GM20000 (cell line): ENCODE measurements at places on chromosomes 13 and 19.

DNA sequence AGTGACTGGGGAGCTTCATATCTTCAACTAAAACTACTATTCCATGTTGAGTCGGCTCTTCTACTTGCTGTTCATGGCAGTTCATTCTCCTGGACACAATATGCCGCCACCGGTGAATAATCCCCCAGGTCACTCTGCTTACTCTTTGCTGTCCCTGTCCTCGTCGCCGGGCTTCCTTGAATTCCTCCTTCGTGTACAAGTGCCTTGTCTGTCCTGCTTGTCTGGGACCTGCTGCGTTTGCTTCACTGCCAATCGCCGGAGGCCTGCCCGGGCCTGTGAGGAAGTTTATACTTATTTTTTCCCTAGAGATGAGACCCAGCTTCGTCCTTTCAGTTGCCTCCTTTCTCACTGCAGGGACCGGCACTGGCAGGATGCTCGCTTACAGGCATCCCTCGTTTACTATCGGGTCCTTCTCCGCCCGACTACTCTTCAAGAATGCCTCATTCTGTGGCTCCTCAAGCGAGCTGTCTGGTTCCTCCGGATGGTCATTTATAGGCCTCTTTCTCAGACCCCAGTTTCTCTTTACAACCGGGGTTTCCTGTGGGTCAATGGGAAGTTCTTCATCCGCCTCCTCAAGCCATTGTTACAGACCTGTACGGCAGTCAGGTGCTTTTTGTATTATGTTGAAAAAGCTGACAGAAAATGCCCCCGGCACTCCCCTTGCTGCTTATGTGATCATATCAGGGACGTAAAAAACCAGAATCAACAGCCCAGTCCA, 5.5 kb upstream of the ERVV-1 start:
- DNase-seq = no peak

- no peak for DNase-seq
Measured at GRCh38 chr19:10682397-10683063, 18.7 kb upstream of the QTRT1 start.

GRCh38 chr19:12139269-12139668, 881 bp downstream of the ZNF20 start:
- no peak for DNase-seq

- no peak for DNase-seq
Measured at GRCh38 chr19:5703819-5704818, 14.0 kb downstream of the RPL36 start.

- no peak for DNase-seq
Measured at GRCh38 chr13:77733674-77734073, 36.2 kb downstream of the SLAIN1 start.

DNA sequence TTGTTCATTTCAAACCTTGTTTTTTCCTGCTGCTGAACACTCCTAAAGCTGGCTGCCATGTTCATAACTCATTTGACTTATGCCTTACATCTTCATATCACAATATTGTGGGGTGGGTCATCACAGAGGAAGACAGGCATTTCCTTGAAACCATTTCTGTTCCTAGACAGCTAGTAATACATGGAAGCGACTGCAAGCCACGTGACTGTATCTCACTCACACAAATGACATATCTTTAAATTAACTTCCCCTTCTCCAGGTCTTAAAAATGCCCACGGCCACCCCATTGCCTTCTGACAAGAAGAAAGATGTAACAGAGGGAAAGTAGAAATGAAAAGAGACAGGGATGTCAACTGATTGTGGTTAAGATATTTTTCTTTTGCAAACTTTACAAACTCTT, 236.8 kb downstream of the LMO7 start:
- DNase-seq = no peak

GRCh38 chr19:51456541-51457290, 1.5 kb downstream of the SIGLEC8 start:
- no peak for DNase-seq

DNA sequence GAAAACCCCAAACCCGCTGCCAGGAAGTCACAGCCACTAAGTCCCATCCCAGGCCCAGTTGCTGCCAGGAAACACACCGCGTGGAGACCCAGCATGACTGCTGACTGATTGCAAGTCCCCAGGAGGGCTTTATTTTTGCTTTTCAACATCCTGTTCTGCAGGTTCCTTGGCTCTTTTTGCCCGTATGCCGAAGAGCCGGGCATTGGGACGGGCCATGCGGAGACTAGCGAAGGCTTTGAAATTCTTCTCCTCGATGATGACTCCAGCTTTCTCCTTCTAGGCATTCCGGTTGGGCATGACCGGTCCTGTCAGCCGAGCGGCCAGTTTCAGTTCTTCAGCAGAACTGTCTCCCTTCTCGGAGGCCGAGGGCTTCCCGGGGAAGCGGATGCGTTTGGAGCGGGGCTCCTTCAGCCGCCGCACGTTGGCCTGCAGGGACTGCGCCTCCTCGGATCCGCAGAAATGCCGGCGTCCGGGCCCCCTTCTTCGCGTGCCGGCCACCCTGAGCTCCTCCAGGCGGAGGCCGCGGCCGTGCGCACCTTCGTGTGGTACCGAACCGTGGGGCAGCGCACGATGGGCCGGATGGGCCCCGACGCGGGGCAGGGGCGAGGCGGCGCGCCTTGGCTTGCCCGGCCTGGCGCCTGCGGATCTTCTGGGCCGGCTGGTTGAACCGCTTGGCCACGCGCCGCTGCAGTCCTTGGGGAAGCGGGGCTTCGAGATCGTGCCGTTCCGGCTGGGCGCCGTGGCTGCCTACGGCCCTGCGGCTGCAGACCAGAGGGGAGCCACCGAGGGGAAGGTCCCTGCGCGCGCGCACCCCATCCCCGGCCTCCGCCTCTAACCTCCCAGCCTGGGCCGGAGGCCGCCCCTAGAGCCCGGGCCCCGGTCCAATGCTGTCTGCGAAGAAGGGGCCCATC, 15.2 kb downstream of the ZSCAN5C start:
- peak; percentile 52 for DNase-seq

DNA sequence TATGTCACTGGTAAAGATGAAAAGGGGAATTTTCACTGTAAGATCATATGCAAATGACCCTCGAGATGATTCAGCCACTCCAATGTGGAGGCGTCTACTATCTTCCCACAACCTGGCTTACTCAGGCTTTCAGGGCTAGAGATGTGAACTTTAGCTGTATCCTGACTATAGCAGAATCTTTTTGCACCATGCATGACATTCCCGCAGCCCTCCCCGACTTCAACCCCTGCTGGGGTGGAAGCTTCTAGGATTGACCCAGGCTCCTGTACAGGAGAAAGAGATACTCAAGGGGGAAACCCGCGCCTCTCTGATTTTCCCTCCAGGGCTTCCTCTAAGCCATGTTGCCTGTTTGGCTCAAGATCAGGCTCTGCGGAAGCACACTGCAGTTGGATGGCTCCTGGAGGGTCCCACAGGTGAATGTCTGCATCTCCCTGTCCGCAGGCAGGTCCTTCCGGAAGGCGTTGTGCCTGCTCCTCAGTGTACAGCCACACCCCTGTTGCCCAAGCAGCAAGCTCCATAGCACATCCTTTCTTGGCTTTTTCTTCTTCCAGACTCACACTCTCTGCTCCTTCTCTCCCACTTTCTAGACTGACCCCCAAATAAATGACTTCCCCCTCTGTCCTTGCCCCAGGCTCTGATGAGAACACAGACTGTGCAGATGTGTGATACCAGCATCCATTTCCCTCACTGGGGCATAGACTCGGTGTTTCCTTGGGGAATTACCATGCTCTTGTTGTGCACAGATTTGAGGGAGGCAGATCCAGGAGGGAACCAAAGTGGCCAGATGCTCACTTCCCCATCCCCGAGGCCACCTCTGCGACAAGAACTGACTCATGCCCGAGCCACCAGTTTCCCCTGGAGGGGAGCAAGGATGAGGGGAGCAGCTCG, 29.1 kb upstream of the POP4 start:
- peak; percentile 57 for DNase-seq

DNA sequence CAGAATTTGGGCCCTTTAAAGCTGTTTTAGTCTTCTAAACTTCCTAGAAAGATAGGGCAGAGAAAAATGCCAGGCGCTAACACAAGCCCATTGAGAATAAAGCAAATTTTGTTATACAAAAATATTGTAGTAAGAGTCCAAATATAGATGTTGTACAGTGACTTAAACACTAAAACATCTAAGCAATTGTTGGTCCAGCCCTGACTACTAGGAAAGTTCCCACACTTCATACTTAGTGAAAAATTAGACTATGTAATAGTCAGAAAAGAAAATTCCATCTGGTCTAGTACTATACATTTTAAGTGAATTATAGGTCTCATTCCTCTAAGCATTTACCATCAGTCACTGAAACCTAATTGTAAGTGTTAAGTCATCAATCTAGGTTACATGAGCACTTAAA, 1518.3 kb upstream of the SLC10A2 start:
- no peak for DNase-seq

DNA sequence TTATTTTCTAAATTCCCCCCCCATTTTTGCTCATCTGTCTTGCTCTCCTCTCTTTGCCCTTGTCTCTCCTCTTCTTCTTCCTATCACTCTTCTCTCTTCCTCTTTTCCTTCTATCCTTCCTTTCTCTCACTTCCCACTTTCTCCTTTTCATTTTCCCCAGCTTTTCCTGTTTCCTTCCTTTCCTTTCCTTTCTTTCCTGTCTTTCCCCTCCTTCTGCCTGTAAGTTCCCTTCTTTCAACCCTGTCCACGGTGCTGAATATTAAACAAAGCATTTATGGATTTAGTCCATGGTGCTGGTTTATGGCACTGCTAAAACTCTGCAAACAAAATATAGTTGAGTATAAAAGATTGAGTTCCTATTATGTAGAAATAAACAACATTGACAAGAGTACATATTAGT, 27.6 kb downstream of the SCEL start:
- DNase-seq = no peak

GRCh38 chr13:95535243-95535642, 17.3 kb upstream of the CLDN10 start:
- no peak for DNase-seq

GRCh38 chr13:85597790-85598500, 201.3 kb downstream of the SLITRK6 start:
- no peak for DNase-seq

GRCh38 chr19:42174958-42175734, 42.3 kb downstream of the DEDD2 start:
- no peak for DNase-seq

DNA sequence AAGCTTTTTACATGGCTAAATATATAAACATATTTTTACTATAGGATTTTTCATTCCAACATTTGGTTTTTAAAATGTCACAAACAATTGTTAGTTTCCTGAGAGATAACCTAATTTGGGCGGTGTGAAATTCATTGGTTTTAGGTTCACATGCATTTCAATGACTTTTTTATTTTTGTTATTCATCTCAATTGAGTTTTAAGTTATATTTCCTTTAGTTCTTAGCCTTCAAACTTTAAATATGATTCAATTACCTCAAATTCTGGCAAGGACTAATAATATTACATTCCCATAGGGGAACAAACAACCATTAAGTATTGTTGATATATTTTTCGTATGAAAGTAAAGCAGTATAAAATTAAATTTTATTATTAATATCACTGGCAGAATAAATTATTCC, 265.3 kb downstream of the SLITRK6 start:
- DNase-seq = no peak

DNA sequence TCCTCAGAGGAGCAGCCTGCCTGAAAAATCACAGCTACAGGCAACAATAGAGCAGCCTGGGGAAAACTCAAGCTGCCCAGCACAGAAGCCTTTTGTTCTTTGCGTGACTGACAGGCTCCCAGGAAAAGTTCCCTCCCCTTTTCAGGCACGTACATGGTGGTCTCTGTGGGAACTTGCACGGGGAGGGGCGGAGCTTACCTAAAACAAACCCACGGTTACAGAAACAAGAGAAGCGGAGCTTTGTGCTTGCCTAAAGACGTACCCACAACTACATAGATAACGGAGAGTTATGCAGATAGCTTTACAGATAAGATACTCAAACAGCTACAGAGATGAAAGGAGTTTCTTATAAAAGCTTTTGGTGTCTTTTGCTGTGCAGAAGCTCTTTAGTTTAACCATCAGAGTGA, 11.4 kb downstream of the ETFB start:
- DNase-seq = no peak

DNA sequence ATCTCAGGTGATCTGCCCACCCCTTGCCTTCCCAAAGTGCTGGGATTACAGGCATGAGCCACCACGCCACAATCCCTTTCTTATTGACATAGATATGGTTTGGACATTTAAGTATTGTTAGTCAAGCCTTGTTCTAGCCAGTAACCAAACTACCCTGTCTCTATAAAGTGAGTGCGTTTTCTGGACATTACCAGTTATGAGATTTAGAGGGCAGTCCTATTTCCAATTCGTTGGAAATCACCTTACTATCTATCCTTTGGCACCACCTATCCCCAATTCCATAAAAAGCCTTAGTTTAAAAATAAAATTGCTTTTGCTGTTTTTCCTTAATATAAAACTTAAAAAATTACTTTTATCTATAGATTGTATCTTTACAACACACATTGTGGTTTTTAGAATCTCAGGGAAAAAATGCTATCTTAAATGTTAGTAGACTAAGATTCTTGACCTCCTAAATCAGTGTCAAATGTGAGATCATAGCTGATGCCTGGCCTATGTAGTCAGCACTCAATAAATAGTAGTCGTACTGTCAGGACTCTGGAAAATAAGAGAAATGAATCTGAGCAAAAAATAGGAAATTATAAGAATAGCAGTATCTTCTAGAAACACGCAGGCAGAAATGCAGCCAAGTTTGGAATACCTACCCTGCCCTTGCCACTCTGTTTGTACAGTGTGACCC, 57.0 kb downstream of the NUFIP1 start:
- DNase-seq = no peak

- no peak for DNase-seq
Measured at GRCh38 chr19:44912854-44913253, 1.6 kb upstream of the APOC1 start.

DNA sequence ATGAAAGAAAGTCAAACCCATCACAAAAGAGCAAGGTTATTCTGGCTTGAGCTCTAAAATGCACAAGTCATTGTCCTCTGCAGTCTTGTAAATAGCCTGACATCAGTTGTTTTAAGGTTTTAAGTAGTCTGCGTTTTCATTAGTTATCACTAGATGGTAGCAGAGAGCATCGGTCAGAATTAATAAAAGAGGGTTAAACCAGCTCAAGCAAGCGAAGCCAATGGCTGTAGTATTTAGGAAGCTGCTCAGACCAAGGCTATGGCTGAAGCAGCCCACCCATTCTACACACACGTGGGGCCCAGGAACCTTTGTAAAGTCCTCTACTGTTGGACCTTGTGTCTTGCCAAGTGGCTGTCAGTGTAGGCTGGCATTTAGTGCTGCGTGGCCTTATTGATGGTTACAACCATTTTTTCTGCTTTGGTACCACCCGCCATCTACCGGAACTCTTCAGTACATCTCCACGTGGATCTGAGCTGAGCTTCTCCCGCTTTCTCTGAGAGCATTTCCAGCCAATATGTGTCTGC, 13.3 kb upstream of the ZNF57 start:
- DNase-seq = peak; percentile 75

GRCh38 chr13:105878119-105878700, 657.3 kb downstream of the EFNB2 start:
- DNase-seq = no peak

- no peak for DNase-seq
Measured at GRCh38 chr19:20669263-20669662, 7.9 kb upstream of the ZNF626 start.
